ENCODE measurements at places on chromosomes 16 and 17.

DNA sequence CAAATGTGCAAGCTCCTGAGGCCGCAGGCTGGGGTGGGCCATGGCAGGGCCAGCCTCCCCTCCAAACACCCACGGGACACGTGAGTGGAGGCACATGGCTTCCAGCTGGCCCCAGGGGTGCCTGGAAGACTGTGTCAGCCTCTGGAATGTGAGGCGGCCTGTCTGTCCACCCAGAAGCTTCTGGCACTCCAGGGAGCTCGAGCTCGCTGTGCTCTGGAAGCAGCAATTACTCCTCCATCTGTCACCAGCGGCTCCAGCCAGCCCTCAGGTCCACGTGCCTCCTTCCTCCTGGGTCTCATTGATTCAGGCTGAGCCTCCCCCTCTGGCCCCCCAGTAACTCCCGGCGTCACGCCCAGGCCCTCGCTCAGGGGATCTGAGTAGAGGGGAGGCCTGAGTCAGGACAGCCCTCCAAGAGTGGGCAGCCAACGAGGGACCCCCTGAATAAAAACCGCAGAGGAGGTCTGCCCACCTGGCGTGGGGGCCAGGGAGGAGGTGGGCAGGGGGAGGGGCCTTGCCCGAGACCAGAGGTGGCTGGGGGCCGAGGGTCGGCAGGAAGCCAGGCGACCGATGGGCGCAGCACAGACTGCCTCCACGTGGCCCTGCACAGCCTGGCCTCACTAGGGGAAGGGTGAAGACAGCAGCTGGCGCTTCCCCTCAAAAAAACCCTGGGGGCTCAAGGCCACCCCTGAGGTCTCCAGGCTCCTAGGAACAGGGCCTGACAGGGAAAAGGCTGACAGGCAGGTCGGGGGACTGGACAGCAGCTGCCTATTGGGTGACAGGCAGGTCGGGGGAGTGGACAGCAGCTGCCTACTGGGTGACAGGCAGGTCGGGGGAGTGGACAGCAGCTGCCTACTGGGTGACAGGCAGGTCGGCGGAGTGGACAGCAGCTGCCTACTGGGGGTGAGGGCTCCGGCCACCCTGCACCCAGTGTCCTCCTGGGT is 11.9 kb downstream of the PIEZO1 start:
- no peak for DNase-seq

DNA sequence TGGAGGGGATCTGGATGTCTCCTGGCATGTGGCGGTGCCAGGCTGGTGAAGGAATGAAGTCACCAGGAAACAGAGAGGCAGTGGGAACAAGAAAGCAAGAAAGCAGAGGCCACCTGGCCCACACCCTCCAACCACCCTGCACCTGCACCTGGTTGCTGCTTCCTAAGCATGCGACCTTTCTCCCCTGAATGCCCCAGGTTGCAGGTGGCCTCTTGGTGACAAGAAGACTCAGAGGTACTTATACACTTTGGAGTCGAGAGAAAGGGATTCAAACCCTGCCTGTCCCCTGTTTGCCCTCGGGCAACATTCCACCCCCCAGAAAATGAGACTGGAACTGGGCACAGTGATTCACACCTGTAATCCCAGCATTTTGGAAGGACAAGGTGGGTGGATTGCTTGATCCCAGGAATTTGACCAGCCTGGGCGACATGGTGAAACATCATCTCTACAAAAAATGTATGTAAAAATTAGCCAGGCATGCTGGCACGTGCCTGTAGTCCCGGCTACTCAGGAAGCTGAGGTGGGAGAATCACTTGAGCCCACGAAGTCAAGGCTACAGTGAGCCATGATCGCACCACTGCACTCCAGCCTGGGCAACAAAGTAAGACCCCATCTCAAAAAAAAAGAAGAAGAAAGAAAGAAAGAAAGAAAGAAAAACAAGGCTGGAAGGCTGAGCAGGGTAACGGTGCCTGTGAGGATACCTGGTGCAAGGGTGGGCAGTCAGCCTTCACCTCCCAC is 34.6 kb upstream of the TNRC6C start:
- no peak for DNase-seq

DNA sequence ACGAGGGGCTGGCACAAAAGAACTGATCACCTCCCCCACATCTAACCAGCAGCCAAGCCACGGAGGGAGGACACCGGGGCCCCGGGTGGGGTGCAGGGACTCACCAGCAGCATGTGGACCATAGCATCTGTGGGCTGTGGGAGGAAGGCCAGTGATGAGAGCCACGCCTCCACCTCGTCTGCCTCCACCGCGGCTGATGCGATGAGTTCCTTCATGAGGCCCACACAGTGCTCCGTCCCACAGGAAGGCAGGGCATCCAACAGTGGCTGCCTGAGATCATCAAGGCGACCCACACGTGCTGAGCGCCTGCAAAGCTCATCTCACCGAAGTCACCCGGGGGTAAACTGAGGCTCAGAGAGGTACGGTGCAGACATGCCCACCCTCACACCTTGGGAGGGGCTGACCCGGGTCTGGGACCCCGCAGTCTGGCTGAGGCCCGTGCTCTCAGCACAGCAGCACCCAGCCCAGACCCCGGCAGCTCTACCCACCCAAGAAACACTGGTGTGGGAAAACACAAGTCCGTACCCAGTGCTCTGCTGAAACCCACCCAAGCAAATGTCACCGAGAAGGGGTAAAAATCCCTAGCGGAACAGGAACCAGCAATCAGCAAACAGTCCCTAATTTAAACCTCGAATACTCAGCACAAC is 85.9 kb downstream of the LITAF start:
- no peak for DNase-seq

DNA sequence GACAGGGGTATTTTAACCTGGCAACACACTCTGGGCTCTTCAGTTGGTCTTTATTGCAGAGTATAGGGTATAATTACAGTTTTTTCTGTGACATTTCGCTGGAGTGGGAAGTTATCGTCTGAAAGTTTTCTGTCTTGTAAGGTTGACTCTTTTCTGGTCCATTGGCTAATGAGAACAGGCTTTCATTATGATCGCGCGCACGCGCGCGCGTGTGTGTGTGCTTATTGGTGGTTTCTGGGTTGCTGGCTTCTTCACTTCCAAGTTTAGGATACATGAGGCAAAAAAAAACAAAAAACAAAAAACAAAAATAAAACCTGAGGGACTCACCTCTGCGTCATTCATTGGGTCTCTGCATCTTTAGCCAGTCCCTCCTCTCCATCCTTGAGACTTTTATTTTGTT is 68.7 kb upstream of the MYOCD start:
- DNase-seq = no peak

- no peak for DNase-seq
These were observed 276.8 kb downstream of the SEC14L1 start for GRCh38 chr17:77417575-77417974.

- no peak for DNase-seq
These were observed 50.0 kb downstream of the VMP1 start for GRCh38 chr17:59757470-59757869.

DNA sequence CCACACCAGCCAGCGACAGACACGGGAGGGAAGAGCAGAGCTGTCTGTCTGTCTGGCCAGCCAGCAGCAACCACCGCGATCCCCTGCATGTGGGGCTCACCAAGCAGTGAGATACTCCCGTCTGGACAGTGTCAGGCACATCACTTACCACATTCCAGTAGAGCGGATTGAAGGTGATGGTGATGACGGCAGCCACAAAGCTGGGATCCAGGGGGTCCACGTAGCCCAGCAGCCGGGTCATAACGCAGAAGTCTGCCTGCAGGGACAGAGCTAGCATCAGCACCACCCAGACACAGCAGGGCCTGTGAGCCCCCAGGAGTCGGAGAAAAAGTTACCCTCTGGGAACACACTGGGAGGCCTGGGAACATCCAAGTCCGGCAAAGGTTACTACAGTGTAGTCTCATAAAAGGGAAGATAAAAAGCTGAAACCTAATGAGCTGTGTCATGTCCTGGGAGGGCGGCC is 14.7 kb downstream of the PEMT start:
- DNase-seq = no peak

All from activated CD4-positive, CD25-positive, alpha-beta regulatory T cell treated with anti-CD3 and anti-CD28 coated beads, Interleukin-2, amount 50 U/mL, for 72 hours (primary cell).